NCI-H446 (cell line): ENCODE measurements at places on chromosomes 2 and 18.

DNA sequence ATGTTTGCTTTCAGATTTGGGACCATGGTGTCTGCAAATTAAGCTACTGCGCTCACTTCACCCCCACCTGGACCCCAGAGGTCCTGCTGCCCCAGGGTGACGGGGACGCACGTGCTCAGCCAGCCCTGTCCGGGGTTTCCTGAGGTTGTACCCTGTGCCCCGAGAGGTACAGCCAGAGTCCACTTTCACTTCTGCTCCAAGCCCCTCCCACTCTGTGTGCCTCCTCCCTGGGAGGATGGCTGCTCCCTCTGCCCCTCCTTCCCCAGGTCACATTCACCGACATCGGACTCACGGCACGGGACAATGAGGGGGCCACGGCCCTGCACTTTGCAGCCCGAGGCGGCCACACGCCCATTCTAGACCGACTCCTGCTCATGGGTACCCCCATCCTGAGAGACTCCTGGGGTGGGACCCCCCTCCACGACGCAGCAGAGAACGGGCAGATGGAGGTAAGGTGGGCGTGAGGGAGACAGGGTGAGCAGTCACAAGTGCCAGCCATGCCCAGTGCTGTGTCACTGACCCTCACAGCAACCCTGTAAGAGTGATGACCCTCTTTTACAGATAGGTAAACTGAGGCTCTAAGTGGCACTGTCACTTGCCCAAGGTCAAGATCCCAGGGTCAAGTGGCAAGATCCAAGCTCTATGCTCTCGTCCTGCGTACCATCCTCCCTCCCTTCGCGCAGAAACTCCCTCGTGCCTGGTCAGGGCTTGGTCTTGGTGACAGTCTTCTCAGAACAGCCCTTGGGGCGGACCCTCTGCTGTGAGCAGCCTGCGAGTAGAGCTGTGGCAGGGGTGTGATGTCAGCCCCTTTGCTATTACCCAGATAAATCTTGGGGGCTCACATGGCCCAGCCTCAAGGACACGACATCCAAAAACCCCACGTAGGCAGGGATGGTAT is 7.6 kb downstream of the ESPNL start:
- DNase-seq: no peak

DNA sequence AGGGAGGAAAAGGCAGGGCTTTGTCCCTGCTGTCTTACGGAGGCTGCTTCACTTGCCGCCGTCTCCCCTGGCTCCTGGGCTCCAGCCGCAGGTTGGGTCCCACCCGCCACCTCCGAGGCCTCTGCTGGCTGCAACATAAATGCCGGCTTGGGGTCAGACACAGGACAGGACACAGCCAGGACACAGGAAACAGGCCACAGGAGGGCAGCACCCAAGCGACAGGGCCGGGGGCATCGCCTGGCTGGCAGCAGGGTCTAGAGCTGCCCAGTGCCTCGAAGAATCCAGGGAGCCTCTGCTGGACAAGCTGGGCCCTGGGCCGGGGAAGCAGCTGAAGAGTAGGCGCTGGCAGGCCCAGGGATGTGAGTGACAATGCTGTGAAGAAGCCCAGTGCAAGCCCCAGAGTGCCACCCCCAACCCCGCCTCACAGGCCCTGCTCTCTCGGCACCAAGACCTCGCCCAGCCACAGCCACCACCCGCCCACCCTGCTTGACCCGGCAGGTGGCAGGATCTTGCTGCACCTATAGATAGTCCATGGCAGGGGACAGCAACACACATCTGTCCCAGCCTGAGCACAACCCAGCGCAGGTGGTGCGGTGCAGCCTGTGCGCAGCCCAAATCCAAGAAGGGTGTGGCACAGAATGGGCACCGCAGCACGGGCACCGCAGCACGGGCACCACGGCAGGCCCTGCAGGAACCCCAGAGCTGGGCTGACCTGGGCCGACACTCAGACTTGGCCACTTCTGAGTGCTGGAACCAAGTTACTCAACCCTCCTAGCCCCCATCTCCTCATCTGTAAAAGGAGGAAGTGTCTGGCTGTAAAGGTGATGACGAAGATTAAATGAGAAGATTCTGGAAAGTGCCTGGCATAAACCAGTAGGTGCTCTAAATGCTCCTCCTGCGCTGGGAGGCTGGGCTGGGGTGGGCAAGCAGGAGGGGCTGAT is 55.6 kb downstream of the BIN1 start:
- DNase-seq: no peak

DNA sequence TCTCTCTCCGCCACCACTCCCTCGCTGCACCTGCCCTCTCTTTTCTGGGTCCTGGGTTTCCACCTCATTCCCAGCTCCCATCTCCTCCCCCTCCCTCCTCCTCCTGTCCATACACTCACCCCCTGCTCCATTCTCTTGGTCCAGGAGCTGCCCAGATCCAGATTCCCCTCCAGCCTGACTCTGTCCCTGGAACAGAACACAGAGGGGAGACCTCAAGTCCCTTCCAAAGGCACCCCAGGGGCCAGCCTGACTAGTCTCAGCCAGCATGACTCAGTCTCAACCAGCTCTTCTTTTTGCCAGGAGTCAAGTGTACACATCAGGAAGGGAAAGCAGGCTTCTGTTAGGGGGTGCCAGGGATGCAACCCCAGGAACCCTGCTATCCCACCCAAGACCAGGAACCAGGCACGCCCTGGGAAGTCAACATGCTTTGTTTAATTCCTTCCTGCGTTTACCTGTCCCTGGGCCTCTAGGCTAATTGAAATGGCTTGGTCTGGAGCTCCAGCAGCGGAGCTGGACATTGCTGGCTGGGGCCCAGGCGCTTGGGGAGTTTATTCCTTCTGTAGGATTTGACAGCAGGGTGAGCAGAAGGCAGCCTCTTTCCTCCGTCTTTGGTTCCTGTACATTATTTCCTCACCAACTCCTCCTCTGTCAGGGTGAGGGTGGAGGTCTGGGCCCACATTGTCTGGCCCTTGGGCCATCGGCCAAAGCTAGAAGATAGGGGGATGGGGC is 28.4 kb upstream of the SELENOI start:
- peak; percentile 45 for DNase-seq

DNA sequence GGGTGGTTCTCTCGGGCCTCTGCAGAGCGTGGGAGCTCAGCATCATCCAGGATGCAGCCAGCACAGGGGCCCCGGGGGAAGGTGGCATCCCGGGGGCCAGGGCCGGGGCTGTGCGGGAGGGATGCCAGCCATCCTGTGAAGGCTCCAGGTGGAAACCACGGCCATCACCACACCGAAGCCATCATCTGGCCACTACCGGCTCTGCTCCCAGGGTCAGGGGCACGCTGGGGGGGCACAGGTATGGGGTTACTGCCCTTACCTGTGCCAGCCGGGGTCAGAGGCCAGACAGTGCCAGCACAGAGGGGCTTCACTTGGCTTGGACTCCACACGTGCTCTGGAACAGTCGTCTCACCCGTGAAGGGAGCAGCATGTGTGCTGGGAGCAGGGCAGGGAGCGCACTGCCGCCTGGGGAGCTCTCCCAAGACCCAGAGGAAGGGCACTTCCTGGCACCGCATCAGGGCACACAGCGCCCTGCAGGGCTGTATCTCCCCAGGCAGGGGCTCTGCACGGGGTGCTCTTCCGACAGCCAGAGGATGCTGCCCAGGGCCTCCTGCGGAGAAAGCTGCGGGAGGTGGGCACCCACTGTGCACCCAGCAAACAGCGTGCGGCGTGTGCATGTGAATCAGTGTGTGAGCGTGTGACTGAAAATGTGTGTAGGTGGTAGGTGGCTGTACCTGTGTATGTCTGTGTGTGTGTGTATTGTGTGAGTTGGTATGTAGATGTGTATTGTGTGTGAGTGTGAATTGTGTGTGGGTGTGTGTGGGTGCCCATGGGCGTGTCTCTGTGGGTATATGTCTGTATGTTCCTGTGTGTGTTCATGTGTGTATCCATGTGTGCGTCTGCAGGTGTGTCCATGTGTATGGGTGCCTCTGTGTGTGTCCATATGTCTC is 75.0 kb downstream of the PTGR3 start:
- no peak for DNase-seq

DNA sequence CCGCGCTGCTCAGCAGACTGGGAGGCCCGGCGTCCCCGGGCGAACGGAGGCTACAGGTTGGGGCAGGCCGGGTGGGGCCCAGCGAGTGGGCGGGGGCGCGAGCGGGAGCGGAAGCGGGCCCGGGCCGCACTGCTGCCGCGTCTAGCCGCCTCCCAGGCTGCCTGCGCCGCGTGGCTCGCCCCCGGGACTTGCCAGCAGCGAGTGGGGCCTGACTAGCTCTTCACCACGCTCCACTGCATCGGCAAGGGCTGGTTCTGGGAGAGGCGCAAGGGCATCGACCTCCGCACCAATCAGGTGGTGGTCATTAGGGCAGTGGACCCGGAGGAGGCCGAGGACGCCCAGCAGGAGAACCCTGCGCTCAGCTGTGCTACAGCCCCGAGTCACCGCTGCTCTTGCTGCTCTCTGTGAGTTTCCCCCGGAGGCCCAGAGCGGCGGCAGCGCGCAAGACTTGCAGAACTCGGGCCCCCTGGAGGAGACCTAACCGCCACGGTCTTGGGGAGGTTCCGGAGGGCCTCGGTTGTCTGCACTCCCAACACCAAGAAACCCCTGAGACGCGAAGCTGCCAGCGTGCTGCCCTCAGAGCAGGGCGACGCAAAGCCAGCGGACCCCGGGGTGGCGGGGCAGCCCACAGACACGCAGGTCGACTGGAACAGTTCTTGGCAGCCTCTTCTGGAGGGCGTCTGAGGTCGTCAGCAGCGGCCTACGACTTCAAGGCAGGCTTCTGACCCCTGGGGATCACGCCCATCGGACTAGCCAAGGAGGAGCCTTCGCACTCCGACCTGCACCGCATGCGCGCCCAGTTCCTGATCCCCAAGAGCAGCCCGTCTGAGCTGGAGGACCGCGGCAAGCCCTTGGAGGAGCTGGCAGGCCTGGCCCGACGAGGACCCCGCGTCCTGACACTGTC is 27.2 kb upstream of the PTPN2 start:
- DNase-seq: no peak
